ENCODE measurements at places on chromosomes 5 and 9.
A peak's percentile ranks its signal among the peaks of the same experiment; 100 is the strongest.

DNA sequence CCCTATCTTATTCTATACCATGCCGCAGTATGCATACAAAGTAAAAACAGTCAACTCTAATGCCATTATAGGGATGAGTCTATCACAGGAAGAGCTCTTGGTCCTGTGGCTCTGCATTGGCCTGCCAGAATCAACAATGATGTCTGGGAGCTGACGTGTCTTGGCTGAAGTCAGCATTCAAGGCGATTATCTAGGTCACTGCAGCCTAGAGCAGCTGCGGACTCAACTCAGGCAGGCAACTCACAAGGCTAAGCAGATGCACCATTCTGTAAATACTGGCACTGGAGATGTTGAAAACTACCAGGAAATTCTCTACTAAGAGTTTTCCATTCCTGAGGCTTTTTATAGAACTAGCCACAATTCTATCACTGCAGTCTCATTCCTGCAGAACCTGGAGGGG lies 13.3 kb downstream of the SPATA9 start:
- no peaks in the 10 kb centered on the region for H3K27me3 ChIP-seq
- DNase-seq = no peak
- no peaks in the 10 kb centered on the region for H3K36me3 ChIP-seq
- H3K4me1 ChIP-seq = no peaks in the 10 kb centered on the region

DNA sequence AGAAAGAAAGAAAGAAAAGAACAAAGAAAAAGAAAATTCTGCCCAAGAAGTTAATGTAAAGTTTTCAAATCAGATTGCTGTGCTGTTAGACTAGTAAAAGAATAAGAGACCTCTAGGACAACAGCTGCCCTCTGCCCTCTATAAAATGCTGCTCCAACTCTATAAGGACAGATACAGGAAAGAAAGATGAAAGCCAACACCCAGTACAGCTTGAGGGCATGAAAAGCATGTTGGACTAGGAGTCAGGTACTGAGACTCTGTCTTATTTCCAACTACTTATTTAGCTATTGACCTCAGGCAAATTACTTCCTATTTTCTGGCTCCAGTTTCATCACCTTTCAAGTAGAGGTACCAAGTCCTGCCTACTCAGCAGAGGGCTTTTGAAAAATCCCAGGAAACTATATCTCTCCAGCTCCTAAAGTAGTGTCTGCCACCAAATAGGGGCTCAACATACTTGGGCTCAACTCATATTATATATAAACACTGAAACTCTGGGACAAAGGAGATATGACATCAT lies 5.7 kb downstream of the HBEGF start:
- H3K27me3 ChIP-seq = no peaks in the 10 kb centered on the region
- no peaks in the 10 kb centered on the region for H3K36me3 ChIP-seq
- no peak overlapping the region for H3K4me3 ChIP-seq
- no peak overlapping the region for H3K27ac ChIP-seq
- DNase-seq = no peak

DNA sequence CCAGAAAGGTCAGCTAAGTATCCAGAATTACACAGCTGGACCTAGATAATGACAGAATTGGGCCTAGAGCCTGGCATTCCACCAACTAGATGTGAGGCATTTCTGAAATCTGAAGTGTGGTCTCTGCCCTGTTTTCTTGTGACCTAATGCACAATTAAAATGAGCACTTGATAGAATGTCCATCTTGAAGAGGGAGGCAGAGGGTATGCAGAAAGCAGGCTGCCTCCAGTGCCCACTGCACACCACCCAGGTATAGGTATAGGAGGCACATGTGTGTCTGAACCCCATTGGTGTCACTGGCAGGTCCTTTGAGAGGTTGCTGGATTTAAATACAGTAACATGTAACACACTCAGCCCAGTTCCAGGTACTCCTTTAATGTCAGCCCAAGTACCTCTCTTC lies 2.4 kb downstream of the MTAP start:
- peaks cover 5% of the 10 kb centered on the region for H3K27me3 ChIP-seq
- H3K36me3 ChIP-seq = no peaks in the 10 kb centered on the region
- H3K4me1 ChIP-seq = peaks cover 70% of the 10 kb centered on the region
- DNase-seq = no peak
- no peak overlapping the region for H3K27ac ChIP-seq

DNA sequence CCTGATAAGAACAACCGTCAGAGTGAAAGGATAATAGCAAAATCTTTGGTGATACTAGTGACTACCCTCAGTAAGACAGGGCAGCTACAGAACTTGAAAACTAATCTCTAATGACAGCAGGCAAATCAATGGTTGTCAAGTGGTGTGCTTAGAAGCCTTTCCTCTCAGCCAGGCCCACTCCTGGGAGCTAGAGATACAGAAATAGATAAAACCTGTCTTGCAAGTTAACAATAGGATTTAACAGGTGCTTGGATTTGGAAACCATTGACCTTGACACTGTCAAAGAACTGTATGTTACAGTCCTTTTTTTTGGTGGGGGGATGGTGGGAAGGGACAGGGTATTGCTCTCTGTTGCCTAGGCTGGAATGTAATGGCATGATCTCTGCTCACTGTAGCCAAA lies 118.6 kb downstream of the BASP1 start:
- H3K27ac ChIP-seq = no peak overlapping the region
- no peaks in the 10 kb centered on the region for H3K27me3 ChIP-seq
- H3K36me3 ChIP-seq = peaks cover 24% of the 10 kb centered on the region
- H3K4me1 ChIP-seq = peaks cover 6% of the 10 kb centered on the region

- no peaks in the 10 kb centered on the region for H3K36me3 ChIP-seq
- H3K4me3 ChIP-seq = no peak overlapping the region
- no peaks in the 10 kb centered on the region for H3K27me3 ChIP-seq
- H3K4me1 ChIP-seq = no peaks in the 10 kb centered on the region
- no peak overlapping the region for H3K27ac ChIP-seq
These were observed 47.3 kb upstream of the ACTBL2 start for GRCh38 chr5:57529864-57530263.

- peak overlapping the region; percentile 85 for H3K4me3 ChIP-seq
- H3K27ac ChIP-seq = no peak overlapping the region
- peaks cover 6% of the 10 kb centered on the region for H3K4me1 ChIP-seq
- peaks cover 6% of the 10 kb centered on the region for H3K36me3 ChIP-seq
- H3K27me3 ChIP-seq = no peaks in the 10 kb centered on the region
These were observed 453.8 kb upstream of the ZNF608 start for GRCh38 chr5:125199968-125200865.

DNA sequence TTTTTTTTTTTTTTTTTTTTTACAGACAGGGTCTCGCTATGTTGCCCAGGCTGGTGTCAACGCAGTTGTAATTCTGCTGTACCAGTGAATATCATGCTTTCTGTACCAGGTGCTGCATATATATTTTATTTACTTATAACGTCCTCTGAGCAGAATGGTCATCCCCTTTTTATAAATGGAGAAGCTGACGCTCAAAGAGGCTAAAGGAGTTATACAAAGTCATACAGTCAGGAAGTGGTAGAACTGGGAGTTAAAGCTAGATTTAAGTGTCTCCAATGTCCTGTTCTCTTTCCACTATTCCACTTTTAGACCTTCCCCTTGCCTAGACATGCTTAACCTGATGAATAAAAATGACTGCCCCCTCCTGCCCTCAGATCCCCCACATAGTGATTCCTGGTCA lies 1.2 kb upstream of the SIL1 start:
- H3K36me3 ChIP-seq = peaks cover 5% of the 10 kb centered on the region
- no peak for DNase-seq
- peaks cover 18% of the 10 kb centered on the region for H3K4me1 ChIP-seq

GRCh38 chr9:126611592-126612325 lies 2.0 kb upstream of the LMX1B start:
- H3K27ac ChIP-seq = peak overlapping the region; percentile 56
- no peaks in the 10 kb centered on the region for H3K36me3 ChIP-seq
- peak; percentile 67 for DNase-seq
- peaks cover 31% of the 10 kb centered on the region for H3K4me1 ChIP-seq
- peak overlapping the region; percentile 88 for H3K4me3 ChIP-seq
- H3K27me3 ChIP-seq = peaks cover 46% of the 10 kb centered on the region

DNA sequence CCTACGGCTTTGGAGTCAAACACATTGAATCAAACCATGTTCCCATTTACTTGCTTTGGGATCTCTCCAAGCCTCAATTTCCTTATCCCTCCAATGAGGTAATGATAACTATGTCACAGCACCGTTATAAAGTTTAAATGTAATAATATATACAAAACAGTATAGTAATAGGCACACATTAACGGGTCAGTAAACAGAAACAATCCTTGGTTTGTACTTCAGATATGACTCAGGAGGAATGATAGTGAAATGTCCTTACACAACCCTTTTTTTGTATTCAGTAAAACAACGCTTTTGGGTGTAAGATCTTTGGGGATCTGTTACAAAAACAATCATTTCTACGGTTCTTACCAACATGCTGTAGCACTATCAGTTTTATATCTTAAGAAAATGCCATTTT lies 178.5 kb upstream of the GNA14 start:
- no peaks in the 10 kb centered on the region for H3K36me3 ChIP-seq
- peaks cover 8% of the 10 kb centered on the region for H3K4me1 ChIP-seq
- no peak for DNase-seq

- H3K36me3 ChIP-seq = peaks cover 14% of the 10 kb centered on the region
- peaks cover 47% of the 10 kb centered on the region for H3K4me1 ChIP-seq
- H3K4me3 ChIP-seq = peak overlapping the region; percentile 87
- no peaks in the 10 kb centered on the region for H3K27me3 ChIP-seq
These were observed 905 bp downstream of the CDK9 start for GRCh38 chr9:127786773-127787104.

DNA sequence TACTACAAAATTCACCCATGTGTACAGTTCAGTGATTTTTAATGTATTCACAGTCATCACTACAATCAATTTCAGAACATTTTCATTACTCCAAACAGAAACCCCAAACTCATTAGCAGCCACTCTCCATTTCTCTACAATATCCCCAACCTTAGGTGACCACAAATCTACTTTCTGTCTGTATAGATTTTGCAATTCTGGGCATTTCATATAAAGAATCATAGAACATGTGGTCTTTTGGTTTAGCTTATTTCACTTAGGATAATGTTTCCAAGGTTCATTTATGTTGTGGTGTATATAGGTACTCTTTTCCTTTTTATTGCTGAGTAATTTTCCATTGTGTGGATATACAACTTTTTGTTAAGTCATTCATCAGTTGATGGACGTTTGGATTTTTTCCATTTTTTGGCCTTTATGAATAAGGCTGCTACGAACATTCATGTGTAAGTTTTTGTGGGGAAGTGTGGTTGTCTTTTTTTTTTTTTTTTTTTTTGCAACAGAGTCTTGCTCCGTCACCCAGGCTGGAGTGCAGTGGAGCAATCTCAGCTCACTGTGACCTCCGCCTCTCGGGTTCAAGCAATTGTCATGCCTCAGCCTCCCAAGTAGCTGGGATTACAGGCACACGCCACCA lies 54.5 kb downstream of the DOCK8 start:
- no peak for DNase-seq
- no peaks in the 10 kb centered on the region for H3K27me3 ChIP-seq
- H3K4me3 ChIP-seq = no peak overlapping the region
- H3K27ac ChIP-seq = no peak overlapping the region
- H3K4me1 ChIP-seq = peaks cover 39% of the 10 kb centered on the region

DNA sequence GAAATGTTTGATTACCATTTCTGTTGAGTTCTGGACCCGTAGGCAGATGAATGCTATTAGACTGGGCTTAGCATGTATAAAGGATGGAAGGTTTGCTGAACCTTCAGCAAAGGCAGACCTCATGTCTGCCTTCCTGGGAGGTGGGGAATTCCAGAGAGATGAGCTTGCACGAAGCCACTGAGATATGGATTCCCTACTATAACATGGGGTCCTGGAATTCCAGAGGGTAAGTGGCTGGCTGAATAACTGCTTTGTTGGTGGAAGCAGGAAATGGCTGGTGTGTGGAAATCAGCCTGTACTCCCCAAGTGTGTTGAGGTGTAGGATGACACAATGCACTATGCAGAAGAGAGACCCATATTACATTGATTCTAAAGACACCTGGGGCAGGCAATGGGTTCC lies 526.4 kb downstream of the CTNND2 start:
- no peaks in the 10 kb centered on the region for H3K36me3 ChIP-seq
- H3K27me3 ChIP-seq = peaks cover 37% of the 10 kb centered on the region
- no peaks in the 10 kb centered on the region for H3K4me1 ChIP-seq
- no peak overlapping the region for H3K4me3 ChIP-seq

- DNase-seq = peak; percentile 40
- peaks cover 7% of the 10 kb centered on the region for H3K36me3 ChIP-seq
- H3K27me3 ChIP-seq = no peaks in the 10 kb centered on the region
- no peaks in the 10 kb centered on the region for H3K4me1 ChIP-seq
- no peak overlapping the region for H3K27ac ChIP-seq
- H3K4me3 ChIP-seq = no peak overlapping the region
These were observed 35.0 kb downstream of the IPPK start for GRCh38 chr9:92634712-92635605.
